Cortex of kidney (tissue), 1 donor: ENCODE measurements at places on chromosomes 2 and 18.

- no peak for DNase-seq
Observed at GRCh38 chr2:172241222-172241621, 138.5 kb upstream of the DLX2 start.

DNA sequence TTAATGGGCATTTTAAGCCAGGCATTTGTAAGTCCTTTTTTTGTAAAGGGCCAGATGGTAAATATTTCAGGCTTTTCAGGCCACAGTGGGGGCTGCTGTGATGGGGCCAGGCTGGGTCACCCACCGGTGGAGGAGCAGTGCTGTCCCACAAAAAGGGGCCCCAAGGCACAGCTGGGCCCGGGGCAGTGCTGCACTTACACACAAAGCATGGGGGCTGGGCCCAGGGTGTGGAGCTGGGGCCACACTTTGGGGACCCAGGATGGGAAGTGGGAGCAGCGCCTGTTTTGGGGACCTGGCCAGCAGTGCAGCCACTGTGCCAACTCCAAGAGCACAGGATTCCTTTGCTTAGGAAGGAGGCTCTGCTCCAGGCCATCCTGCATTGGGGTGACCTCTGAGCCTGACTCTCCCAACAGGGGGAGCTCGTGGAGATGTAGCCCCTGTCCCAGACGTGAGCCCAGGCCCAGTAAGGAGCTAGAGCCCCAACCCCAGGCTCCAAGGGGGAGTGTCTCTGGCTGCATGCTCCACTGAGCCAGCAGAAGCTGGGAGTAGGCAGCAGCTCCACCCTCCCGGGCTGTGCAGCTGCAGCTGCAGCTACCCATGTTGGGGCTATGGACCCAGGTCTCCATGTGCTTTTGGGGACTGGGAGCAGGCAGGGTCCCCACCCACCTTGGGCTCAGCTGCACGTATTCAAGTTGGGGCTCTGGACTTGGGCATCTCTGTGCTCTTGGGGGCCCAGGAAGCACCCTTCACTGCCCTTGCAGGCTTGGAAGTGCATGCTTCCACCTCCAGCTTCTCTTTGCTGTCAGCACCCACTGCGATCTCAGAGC is 1036.5 kb upstream of the CNTNAP5 start:
- DNase-seq: no peak

GRCh38 chr2:46901611-46902010 is 14.0 kb downstream of the MCFD2 start:
- DNase-seq: no peak

DNA sequence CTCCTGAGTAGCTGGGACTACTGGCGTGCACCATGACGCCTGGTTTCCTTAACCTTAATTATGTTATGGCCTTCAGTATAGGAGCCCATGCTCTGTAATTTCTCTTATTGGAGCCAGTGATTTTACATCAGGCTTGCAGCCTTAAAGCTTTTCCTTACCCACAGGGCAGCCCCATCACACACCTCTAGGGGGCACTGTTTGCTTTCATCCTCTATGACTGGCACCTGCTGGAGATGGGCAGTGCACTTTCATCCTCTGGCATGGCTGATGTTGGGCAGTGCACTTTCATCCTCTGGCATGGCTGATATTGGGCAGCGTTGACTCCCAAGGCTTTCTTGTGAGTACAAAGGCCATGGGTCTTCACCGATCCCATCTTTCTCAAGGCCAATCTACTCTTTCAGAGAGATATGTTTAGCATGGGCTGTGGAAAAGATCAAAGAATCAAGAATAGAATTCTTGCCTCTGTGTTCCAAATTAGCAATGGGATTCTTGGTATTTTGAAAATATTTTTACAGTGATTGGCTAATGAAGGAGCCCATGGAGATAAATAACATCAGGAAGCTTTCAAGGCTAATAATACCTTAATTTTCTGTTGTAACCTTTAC is 80.7 kb upstream of the MEX3C start:
- no peak for DNase-seq

GRCh38 chr2:230711224-230711623 is 1.4 kb upstream of the CAB39 start:
- DNase-seq: no peak

DNA sequence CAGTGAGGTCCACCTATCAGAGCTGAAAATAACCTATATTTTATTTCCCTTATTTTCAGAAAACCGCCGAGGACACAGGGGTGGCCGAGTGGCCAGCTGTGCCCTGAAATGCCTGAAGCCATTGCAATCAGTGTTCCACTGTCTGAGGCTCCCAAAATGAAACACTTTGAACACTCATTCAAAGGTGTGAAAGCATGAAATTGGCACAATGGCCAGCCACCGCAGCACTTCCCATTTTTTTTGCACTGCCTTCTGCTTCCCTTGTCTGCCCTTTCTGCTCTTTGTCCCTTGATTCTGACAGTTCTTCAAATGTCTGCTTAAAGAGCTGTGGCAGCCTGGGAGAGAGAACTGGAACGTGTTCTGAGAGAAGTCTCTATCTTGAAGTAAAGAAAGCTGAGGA is 1127.5 kb upstream of the CELF4 start:
- DNase-seq: no peak

DNA sequence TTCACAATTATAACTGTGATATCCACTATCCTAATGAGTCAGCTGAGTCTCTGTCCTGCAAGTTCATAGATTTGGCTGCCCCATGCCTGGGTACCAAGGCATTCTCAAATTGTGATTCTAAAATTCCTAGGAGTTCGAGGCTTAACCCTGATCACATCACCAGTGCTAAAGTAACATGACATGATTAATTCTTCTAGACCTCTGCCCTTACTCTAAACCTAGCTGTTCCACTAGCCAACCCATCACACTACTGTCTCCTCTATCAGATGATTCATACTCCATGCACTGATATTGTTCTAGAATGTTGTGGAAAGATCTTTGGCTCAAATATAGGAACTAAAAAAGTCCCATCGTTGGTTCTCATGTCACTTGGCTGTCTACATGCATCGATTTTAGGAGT is 487.6 kb downstream of the PIK3C3 start:
- DNase-seq: no peak

- DNase-seq: no peak
Observed at GRCh38 chr2:113937501-113937900, 47.6 kb downstream of the ACTR3 start.

DNA sequence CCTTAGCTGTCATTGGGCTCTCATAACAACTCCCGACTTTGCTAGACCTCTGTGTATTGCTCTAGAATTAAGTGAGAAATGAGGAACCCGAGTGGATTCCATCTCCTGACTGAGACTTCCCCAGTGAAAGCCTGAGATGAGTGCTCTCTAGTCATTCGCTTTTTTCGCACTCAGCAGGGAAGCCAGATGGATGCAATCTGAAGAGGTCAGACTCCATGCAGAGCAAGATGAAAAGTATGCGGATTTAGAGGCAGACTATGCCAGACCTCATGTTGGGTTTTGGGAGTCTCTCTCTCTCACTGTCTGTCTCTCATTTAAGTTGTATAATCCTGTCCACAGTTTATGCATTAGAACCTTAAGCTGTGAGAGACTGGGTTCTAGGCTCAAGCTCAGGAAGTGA is 88.6 kb downstream of the SLC5A7 start:
- DNase-seq: no peak

DNA sequence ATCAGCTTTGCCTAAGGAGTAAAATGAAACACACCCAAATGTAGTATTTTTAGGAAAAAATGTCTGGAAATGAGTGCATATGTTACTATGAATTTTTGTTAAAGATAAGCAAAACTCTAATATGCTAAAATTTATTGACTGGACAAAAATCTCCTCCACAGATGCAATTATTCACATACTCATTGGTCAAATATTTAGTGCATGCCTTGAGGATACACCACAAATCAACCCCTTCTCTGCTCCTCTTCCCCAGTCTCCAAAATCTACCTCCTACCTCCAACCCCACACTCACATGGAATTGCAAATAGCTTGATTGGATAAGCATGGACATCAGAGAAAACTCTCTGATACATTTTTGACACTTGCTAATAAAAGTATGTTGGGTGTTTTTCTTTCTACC is 95.6 kb upstream of the CDC42EP3 start:
- DNase-seq: no peak

GRCh38 chr2:216911886-216912285 is 52.0 kb upstream of the TNP1 start:
- DNase-seq: no peak

DNA sequence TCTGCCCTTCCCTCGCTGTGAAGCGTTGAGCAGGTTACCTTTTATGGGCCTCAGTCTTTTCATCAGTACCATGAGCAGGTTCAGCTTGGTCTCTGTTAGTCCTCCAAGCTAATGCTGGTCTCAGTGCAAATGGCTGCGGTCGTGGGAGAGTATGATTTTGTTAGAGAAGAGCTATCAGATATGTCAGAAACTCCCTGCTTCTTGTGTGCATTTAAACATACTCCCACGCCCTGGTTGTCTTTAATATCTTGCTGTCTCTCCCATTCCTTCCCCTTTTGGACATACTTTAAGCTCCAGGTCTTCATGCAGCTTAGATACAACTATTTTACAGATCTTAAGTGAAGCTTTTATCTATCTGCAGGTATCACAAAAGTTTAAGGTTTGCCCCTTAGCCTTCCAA is 62.9 kb downstream of the EFR3B start:
- no peak for DNase-seq

GRCh38 chr2:236871500-236872001 is 214.1 kb upstream of the COPS8 start:
- no peak for DNase-seq

GRCh38 chr2:43041661-43042360 is 184.6 kb downstream of the ZFP36L2 start:
- DNase-seq: no peak

DNA sequence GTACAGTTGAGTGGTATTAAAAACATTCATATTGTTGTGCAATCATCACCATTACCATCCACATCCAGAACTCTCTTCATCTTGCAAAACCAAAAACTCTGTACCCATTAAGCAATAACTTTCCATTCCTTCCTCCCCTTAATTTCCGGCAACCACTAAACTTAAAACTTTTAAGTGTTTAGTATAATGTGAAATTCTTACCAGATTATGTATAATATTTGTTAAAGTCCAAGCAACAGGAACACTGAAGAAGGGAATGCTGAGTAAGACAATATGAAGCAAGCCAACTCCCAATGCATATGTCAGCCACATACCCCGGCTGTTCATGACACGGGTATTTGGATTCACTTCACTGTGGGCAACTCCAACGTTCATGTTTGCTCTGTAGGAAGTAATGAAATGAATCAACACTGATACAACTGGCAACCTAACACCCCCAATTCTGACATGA is 1.9 kb downstream of the ORMDL1 start:
- DNase-seq: no peak

DNA sequence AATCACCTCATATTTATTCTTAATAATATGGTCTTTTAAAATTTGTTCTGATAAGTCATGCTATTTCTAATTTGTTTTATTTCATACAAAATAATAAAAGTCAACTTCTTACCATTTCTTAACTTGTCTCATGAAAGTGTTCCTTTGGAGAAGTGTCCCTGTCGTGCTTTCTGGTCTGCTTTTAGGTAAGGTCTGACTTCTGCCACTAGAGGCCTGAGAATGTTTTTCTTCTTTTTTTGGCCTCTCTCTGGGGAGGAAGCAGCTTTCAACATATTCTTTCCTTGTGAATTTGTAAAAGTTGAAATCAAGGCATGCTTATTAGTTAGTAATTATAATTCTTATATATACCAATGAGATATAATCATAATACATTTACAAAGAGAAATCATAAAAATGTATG is 39.4 kb downstream of the MAP2 start:
- no peak for DNase-seq

DNA sequence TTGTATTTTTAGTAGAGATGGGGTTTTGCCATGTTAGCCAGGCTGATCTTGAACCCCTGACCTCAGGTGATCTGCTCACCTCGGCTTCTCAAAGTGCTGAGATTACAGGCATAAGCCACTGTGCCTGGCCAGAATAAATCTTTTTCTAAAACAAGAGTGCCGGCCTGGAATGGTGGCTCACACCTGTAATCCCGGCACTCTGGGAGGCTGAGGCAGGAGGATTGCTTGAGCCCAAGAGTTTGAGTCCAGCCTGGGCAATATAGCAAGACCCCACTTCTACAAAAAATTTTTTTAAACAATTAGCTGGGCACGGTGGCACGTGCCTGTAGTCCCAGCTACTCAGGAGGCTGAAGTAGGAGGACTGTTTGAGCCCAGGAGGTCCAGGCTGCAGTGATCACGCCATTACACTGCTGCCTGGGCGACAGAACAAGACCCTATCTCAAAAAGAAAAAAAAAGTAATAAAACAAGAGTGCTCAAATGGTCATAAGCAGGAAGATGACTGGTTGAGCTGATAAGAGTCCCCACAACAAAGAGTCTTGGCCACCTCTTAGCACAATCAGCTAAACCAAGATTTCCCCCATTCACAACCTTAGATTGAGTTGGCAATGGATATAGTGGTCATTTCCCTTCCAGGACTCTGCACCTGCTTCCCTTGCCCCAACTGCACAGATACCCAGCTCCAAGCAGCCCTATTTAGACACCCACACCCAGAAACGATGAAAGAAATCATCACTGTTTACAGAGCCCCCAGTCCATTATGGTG is 5.8 kb upstream of the UCN start:
- DNase-seq: no peak

DNA sequence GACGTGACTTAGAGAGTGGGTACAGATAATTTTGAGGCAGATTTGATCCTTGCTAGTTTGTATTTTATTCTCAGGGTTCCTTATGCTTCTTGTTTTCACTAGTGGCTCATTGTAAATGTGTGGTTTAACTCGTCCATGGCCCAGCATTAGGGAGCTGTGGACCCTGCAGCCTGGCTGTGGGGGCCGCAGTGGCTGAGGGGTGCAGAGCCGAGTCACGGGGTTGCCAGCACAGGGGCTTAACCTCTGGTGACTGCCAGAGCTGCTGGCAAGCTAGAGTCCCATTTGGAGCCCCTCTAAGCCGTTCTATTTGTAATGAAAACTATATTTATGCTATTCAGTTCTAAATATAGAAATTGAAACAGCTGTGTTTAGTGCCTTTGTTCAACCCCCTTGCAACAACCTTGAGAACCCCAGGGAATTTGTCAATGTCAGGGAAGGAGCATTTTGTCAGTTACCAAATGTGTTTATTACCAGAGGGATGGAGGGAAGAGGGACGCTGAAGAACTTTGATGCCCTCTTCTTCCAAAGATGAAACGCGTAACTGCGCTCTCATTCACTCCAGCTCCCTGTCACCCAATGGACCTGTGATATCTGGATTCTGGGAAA is 269.9 kb downstream of the MYT1L start:
- DNase-seq: no peak

DNA sequence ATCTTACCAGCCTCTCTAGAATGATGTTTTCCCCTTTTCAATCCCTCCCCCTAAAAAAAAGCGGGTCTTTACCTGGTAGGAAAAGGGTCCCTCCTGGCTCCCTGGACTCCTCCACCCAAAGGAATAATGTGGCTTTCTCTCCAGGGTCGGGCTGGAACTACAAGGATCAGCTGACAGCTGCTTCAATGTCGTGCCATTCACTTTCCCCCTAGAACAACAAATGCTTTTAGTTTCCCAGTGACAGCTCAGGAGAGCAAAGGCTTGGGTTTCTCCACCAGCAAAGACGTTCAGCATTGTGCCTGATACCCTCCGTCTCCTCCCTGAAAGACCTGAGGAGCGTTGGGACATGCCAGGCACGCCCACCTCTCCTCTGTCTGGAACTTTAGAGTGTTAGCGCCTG is 173.8 kb upstream of the SIX3 start:
- no peak for DNase-seq
